ENCODE measurements at places on chromosomes 7 and 10.
A peak's percentile ranks its signal among the peaks of the same experiment; 100 is the strongest.

DNA sequence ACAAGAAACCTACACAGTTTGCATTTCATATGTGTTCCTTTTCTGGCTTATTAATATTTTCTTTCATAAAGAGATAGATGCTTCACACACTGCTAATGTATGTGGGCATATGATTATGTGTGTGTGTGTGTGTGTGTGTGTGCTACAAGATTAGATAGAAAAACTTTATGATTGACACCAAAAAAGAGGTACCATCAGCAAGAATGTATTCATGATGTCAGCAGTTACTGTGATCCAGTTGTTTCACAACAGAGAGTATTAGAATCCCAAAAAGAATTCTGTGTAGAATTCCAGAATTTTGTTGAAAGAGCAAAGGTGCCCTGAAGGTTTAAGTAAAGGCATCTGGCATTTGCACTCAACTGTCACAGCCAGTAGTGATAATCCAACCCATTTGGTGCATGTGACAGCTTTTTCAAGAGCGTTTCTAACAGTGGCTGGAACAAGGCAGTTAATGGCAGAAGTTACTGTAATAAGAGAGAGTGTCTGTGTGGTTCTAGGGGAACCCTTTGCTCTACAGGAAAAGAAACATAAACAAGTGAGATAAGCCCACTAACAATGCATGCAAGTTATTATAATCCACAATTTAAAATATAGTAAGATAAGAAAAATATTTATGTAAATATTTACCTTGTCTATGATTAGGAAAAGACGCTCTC lies 16.6 kb downstream of the RELN start:
- no peak for DNase-seq

GRCh38 chr7:35593899-35594298 lies 101.0 kb downstream of the HERPUD2 start:
- no peak for DNase-seq

DNA sequence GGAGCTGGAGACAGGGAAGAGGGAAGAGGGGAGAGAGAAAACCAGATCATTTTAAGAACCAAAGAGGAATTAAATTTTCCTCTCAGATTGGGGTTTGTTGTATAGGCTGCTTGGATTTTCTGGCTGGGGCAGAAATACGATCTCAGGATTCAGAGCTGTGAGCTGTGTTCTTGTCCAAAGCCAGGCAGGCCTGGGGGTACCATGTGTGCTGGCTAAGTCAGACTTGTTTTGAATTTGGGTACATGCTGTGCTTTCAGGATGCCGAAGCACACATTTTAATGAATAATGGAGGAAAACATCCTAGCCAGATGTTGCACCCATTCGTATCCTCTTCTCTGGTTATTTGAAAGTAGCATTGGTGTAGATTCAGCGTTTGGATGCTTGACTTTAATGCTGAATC lies 170.3 kb upstream of the PODXL start:
- DNase-seq: no peak

DNA sequence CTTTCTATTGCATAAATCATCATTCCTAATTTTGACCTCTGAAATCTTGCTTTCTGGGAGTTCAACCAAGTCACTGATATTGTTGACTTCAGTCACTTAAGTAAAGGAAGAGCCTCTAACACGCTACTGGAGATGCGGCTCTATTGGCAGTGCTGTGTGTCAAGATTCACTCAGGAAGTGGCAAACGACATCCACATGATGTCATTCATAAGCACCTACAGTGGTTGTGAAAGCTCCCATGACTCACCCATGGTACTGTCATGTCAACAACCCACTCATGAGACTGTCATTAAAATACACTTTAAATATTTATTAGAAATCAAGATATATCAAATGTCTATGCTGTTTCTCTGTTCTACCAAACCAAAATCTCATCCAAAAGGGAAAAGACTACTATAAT lies 52.5 kb upstream of the LHFPL3 start:
- DNase-seq: no peak

GRCh38 chr10:33897291-33897752 lies 562.9 kb upstream of the NRP1 start:
- peak; percentile 23 for DNase-seq

DNA sequence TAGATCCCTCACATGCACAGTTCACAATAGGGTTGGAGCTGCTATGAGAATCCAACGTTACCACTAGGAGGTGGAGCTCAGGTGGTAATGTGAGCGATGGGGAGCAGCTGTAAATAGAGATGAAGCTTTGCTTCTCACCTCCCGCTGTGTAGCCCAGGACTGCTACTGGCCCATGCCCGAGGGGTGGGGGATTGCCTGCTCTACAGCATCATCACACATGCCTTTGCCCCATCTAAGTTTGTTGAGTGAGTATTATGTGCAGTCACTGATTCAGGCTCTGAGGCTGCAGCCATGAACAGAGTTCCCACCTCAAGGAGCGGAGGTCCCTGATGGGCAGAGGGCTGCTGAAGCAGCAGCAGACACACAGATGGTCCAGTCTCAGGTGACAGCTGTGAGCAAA lies 94.1 kb downstream of the CHST15 start:
- no peak for DNase-seq

- no peak for DNase-seq
Observed at GRCh38 chr7:14859267-14859666, 43.3 kb downstream of the DGKB start.
